ENCODE measurements at places on chromosomes 7 and 10.
A peak's percentile ranks its signal among the peaks of the same experiment; 100 is the strongest.

GRCh38 chr10:63585041-63585440 is 63.8 kb downstream of the REEP3 start:
- DNase-seq: no peak

GRCh38 chr10:111316722-111317212 is 239.9 kb downstream of the ADRA2A start:
- no peak for DNase-seq

DNA sequence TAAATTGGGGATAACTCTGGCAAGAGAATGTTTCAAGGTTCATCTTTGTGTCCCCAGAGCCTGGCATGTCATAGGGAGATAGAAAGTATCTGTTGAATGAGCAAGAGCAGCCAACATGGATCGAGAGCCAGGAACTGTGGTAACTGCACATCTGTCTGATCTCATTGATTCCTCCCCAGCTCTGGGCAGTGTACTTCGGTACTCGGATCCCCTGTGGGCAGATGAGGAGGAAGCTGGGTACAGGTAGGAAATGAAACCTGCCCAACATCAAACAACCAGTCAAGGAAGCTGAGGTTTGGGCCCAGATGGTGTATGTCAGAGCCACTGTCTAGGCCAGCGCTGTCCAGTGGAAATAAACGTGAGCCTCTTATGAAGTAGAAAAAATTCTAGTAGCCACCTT is 76.4 kb downstream of the GRK5 start:
- DNase-seq: peak; percentile 36

- no peak for DNase-seq
Observed at GRCh38 chr10:33237736-33238624, 96.5 kb downstream of the NRP1 start.

DNA sequence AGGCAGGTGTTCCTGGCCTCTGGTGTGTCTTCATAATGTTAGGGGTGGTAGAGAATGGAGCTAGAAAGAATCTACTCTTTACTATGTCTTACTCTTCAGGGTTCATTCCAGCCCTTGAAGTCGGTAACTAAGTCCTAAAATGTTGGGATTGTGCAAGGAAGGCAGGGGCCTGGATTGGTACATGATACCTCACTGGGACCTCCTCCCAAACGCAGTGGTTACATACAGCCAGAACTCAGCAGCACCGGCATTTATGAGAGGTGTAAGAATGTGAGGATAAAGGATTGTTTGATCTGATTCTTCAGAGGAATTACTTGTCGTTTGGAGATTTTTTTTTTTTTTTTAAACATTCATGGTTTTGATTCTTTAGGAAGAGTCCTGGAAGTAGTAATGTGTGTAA is 6.9 kb downstream of the COMTD1 start:
- no peak for DNase-seq

GRCh38 chr10:103514244-103514643 is 20.7 kb downstream of the NEURL1 start:
- DNase-seq: no peak

- DNase-seq: no peak
Observed at GRCh38 chr10:79601939-79602338, 8.8 kb upstream of the SFTPA1 start.

DNA sequence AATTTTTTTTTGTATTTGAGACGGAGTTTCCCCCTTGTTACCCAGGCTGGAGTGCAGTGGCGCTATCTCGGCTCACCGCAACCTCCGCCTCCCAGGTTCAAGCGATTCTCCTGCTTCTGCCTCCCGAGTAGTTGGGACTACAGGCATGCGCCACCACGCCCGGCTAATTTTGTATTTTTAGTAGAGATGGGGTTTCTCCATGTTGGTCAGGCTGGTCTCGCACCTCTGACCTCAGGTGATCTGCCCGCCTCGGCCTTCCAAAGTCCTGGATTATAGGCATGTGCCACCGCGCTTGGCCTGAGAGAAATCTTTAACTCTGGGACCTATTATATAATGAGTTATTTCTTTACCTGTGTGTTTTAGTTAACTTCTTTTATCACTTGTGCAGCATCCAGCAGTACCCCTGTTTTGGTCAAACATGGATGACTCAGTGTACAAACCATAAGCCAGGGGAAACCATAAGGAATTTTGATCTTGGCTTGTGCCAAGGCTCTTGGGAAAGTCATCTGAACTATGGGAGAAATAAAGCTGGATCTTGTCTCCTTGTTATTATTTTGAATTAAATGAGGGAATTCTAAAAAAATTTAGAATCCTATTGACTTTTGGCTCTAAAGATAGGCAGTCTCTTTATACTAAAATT is 23.6 kb upstream of the ZRANB1 start:
- no peak for DNase-seq

DNA sequence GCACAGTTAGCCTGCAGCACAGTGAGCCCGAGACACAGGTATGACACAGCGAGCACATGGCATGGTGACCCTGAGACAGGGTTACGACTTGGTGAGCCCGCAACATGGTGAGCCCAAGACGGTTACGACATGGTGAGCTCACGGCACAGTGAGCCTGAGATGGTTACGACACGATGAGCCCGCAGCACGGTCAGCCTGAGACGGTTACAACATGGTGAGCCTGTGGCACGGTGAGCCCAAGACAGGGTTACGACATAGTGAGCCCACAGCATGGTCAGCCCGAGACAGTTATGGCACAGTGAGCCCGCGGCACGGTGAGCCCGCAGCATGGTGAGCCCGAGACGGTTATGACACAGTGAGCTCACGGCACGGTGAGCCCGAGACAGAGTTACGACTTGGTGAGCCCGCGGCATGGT is 156.1 kb downstream of the MAD1L1 start:
- no peak for DNase-seq

DNA sequence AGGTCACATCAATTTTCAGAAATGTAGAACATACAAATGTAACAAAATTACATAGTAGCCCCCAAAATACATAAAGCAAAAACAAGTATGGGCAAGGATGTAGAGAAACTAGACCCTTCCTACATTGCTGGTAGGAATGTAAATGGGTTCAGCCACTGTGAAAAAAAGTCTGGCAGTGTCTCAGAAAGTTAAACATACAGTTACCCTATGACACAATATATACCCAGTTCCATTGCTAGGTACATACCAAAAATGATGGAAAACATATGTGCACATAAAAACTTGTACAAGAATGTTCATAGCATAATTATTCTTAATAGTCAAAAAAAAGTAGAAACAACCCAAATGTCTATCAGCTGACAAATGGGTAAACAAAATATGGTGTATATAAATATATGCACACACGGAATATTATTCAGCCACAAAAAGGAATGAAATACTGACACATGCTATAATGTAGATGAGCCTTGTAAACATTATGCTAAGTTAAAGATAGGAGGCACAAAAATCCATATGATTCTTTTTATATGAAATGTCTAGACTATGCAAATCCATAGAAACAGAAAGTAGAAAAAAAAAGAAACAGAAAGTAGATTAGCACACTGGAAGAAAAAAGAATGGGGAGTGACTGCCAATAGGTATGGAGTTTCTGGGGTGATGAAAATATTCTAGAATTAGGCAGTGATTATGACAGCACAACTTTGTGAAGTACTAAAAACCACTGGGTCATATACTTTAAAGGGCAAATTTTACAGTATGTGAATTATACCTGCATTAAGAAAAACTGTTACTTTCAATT is 13.5 kb downstream of the HERPUD2 start:
- no peak for DNase-seq

GRCh38 chr10:33109788-33110469 is 151.9 kb upstream of the ITGB1 start:
- no peak for DNase-seq

- no peak for DNase-seq
Observed at GRCh38 chr10:15223174-15223573, 54.7 kb upstream of the NMT2 start.

DNA sequence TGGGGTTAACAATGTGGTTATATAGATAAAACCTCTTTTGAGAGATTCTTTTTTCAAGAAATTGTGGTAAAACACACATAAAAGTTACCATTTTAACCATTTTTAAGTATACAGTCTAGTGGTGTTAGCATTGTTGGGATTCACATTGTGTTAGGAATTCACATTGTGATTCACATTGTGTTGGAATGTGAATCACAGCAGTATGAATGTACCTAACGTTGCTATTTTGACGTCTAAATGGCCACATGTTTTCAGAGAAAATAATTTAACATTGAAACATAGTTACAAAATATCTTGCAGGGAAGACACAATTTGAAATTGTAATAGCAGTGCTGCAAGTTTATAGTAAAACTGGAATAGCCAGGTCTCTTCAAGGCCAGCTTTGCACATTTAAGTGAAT is 129.0 kb downstream of the BICC1 start:
- no peak for DNase-seq

DNA sequence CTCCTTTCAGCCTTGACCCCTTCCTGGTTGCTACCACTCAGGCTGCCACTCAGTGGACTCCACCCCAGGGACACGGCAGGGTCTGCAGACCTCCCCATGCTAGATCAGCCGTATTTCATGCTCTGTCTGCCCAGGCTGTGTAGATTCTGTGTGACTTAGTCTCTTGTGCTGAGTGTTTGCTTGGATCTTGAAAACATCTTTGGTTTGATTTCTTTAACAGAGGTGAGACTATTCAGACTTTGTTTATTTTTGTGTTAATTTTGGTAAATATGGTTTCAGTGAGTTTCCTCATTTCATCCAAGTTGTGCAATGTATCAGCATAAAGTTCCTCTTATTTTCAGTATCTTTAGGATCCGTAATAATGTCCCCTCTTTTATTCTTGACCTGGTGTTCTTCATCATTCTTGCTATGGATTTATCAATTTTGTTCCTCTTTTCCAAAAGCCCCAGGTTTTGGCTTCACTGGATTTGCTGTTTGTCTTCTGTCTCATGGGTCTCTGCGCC is 21.2 kb upstream of the PWWP2B start:
- no peak for DNase-seq

DNA sequence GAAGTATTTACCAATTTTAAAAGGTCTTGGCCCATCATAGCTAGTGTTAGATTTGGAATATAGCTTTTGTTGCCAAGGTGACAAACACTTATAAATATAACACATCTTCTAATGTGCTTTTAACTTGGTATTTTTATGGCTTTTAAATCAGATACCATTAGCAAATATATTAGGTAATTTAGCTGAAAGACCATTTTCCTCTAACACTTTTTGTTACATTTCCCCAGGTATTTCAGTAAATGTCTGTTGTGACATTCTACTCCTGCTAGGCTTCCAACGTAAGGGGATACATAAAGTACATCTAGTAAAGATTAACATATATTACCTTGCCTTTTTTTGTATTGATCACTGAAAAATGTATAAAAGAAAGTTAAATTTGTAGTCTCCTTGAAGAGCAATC is 75.0 kb upstream of the SEM1 start:
- DNase-seq: no peak

- DNase-seq: no peak
Observed at GRCh38 chr10:96840841-96841518, 8.9 kb downstream of the LCOR start.

DNA sequence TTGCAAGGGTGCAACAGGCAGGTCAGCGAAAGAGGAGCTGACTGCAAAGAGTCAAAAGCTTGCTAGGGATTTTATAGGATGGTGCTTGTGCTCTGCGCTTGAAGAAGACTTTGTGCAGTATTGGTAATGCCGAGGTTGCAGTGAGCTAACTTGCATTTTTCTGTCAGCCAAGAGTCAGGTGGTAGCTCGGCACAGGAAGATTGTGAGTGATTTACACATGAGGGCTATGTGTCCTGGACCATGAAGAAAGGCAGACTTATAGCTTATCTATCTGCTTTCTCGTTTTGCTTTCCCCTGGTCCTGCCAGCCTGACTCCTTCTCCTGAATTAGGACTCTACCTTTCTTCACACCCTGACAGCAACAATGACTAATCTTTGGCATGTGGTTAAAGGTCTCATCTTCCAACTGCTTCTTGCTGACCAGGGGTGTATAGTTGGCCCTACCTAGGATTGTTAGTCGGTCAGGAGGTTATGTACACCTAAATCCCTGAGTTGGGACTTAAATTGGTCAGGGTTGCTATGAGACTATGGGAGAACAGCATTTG is 4.1 kb upstream of the SYPL1 start:
- DNase-seq: no peak

GRCh38 chr7:94655126-94655847 is 646 bp downstream of the SGCE start:
- peak; percentile 41 for DNase-seq

DNA sequence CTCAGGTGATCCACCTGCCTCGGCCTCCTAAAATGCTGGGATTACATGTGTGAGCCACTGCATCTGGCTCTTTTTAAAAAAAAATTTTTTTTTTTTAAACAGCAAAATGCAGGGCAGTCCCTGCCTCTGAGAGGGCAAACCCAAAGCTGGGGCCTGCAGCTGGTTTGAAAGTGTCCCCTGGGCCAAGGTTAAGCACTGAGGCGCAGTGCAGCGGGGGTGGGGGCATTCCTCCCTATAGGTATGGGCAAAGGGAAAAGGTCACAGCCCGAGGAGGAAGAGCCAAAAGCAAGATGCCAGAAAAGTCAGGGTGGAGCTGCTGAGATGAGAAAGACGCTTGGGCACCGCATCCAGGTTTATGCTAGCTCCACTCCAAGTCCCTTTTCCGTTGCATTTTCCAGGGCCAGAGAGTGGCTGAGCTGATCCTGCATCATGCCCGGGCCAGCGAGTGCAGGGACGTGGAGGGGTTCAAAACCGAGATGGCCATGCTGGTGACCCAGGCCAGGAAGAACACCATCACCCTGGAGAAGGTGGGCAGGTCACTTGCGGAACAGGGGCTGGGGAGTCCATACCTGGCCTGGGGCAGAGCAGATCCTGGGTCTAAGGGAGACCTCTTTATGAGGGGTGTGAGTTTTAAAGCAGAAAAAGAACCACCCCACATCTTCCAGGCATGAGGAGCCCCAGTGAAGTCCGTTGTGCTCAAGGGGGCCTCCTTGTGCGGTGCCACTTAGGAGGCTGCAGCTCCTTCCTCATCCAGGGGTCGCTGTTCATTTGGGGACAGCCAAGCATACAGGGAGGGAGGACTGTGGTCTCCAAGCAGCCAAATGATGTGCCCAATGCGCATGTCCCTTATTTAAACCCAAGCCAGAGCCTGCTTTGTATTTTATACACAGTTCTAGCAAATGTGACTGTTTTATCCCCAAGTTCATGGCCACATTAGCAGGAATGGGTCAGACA is 7.0 kb upstream of the NDUFB2 start:
- no peak for DNase-seq

DNA sequence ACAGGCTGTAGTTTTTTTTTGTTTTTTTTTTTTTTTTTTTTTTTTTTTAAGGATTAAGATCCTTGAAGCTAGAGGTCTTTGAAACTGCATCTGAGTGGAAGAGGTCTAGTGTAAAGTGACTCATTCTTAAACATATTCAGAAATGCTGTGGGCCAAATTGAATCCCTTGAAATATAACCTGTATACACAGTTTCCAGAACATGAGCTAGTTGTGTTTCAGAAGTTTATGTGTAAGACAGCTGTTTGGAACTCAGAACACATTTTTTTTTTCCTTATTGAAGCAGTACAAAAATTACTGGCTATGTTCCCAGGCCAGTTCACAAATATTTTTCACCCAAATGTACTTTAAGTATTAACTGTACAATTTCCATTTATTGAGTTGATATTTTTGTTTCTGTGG is 67.9 kb downstream of the PPP1R9A start:
- no peak for DNase-seq

GRCh38 chr10:127734753-127735152 is 2.2 kb upstream of the FOXI2 start:
- DNase-seq: no peak
